ENCODE measurements at places on chromosomes 2 and 18. TPM values are rescaled to one million over a fixed set of nuclear protein-coding genes. Genes with fewer than 3 reads are reported as not detected.

GRCh38 chr2:38829971-38830370, 45.8 kb downstream of the DHX57 start:
- peaks cover 8% of the 10 kb centered on the region for H3K4me1 ChIP-seq
- H3K27me3 ChIP-seq: no peaks in the 10 kb centered on the region
- no peak overlapping the region for H3K27ac ChIP-seq
- H3K36me3 ChIP-seq: peaks cover 18% of the 10 kb centered on the region

The TLX2 gene
- not detected for total RNA-seq

- H3K27me3 ChIP-seq: no peaks in the 10 kb centered on the region
- no peaks in the 10 kb centered on the region for H3K4me1 ChIP-seq
- no peak overlapping the region for H3K4me3 ChIP-seq
- DNase-seq: no peak
- no peak overlapping the region for H3K27ac ChIP-seq
- no peaks in the 10 kb centered on the region for H3K36me3 ChIP-seq
Measured at GRCh38 chr2:124647245-124647644, 622.2 kb downstream of the CNTNAP5 start.

GRCh38 chr2:110771547-110772382, 39.4 kb downstream of the ACOXL start:
- H3K36me3 ChIP-seq: no peaks in the 10 kb centered on the region
- H3K4me3 ChIP-seq: no peak overlapping the region
- H3K4me1 ChIP-seq: no peaks in the 10 kb centered on the region

- no peak for DNase-seq
- no peaks in the 10 kb centered on the region for H3K4me1 ChIP-seq
- no peak overlapping the region for H3K27ac ChIP-seq
- no peaks in the 10 kb centered on the region for H3K27me3 ChIP-seq
- H3K36me3 ChIP-seq: no peaks in the 10 kb centered on the region
Measured at GRCh38 chr2:153536115-153536514, 57.6 kb upstream of the RPRM start.

The KLHL30 gene
- total RNA-seq: 0.53 TPM

The CNTNAP5 gene
- total RNA-seq: 0.30 TPM

The SAG gene
- total RNA-seq: not detected

GRCh38 chr2:98504381-98505109, 59.9 kb downstream of the INPP4A start:
- no peaks in the 10 kb centered on the region for H3K36me3 ChIP-seq
- DNase-seq: no peak
- peaks cover 11% of the 10 kb centered on the region for H3K4me1 ChIP-seq

DNA sequence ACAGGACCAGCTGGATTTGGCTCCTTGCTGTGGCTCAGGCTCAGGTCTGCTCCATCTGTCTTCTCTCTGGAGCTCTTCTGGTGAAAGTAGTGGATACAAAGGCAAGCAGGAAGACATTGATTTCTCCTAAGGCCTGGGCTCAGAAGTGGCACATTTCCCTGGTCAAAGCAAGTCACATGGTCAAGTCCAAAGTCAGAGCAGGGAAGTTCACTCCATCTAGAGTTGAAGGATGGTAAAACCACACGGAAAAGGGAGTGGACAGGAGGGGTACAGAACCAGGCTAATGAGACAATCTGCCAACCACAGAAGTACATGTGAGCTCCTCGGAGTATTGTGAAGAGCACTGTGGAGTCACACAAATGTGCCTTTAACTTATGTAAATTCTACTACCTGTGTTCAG, 66.1 kb downstream of the MARCO start:
- DNase-seq: no peak
- no peak overlapping the region for H3K4me3 ChIP-seq
- peaks cover 5% of the 10 kb centered on the region for H3K27me3 ChIP-seq

DNA sequence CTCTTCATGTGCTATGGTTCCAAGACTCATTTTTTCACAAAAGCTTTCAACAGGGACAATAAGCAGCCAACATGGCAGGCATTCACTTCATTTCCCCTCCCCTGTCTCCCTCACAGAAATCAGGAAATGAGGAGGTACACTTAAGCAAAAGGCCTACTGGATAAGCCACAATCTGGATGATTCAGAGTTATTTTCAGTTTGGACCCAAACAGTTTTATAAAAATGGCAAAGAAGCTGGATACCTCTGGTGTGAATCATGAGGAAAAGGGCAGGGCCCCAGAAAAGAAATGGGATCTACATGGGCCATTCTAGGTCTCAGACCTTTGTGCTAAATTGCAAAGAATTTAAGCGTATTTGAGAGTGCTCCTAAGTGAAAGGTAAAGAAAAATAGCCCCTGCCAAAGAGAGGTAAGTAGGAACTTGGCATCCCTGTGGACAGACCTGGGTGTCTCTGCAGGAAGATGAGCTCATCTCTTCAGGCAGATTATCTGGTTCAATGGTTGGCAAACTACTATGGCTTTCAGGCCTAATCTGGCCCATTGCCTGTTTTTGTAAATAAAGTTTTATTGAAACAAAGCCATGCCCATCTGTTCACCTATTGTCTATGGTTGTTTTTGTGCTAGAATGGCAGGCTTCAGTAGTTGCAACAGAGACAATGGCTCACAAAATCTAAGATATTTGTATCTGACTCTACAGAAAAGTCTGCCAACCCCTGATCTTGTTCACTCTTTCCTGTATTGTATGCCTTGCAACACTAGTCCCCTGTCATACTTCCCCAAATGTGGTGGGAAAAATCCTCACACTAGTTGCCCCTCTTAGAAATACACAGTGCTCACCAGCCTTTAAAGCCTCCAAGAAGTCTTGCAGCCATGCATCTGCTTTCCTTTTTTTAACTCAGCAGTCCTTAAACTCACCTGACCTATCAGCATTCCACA, 315.0 kb downstream of the ALK start:
- H3K4me1 ChIP-seq: peaks cover 21% of the 10 kb centered on the region
- H3K27me3 ChIP-seq: no peaks in the 10 kb centered on the region
- H3K4me3 ChIP-seq: no peak overlapping the region
- peak; percentile 96 for DNase-seq
- H3K27ac ChIP-seq: peak overlapping the region; percentile 82

Measured in astrocyte (in vitro differentiated cells and primary cell).